ENCODE measurements at places on chromosomes 1 and 21.

GRCh38 chr1:2806591-2806990 is 5.1 kb upstream of the TTC34 start:
- no peak for ATAC-seq

DNA sequence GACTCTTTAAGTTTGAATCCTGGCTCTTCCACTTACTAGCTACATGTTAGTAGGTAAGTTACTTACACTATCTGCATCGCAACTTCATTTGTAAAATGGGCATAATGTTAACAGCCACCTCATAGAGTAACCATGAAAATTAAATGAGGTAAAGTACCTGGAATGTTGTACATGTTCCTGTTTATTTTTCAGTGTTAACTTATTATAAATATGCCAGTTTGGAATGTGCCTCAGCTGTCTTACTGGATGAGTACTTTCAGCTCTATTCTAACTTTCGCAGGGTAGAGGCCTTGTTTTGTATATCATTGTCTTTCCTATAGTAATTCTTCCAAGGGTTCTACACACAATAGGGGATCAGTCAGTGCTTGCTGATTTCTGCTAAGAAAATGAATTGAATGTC is 167.4 kb downstream of the DUSP10 start:
- 0 out of 3 replicates have a peak, but pooled peaks have one; percentile 27 for ATAC-seq

GRCh38 chr1:219581766-219582165 is 31.1 kb downstream of the ZC3H11B start:
- ATAC-seq: no peak

GRCh38 chr1:3078871-3079270 is 9.9 kb downstream of the PRDM16 start:
- ATAC-seq: no peak

- no peak for ATAC-seq
Observed at GRCh38 chr1:171616586-171616985, 5.5 kb upstream of the MYOCOS start.

DNA sequence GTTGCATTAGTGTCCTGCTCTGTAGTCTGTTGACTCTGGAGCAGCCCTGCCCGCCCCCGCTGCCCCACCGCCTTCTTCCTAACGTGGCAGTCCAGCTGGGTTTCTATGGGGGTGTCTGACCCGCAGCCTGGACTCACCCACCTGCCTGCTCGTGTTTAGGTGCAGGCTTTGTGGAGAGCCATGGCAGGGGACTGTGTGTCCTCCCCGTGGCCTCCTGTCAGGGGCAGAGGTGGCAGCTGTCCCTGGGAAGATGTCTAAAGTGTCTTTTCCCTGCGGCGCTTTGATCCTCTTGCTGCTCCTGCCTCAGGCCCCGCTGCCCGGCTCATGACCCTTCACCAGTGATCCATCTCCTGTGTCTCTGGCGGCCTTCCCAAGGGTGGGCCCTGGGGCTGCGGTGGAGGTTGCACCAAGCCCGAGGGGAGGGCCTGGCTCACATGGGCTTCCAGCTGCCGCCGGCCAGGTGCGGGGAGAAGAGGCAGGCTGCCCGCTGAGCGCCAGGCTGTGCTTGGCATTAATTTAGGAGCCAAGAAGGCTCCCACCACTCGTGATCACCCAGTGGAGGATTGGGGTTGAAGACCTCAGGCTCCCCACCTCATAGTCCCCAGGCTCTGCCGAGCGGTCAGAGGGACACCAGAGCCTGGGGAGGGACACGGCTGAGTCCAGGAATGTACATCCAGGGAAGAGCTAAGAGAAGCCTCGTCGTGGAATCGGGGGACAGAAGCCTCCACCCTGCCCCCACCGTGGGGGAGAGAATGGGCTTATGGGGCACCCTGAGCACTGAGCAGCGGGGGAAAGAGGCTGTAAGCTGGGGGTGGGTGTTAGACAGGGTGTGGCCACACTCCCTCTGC is 44.1 kb downstream of the COL18A1 start:
- ATAC-seq: no peak

GRCh38 chr1:107874221-107874620 is 90.8 kb downstream of the VAV3 start:
- no peak for ATAC-seq

DNA sequence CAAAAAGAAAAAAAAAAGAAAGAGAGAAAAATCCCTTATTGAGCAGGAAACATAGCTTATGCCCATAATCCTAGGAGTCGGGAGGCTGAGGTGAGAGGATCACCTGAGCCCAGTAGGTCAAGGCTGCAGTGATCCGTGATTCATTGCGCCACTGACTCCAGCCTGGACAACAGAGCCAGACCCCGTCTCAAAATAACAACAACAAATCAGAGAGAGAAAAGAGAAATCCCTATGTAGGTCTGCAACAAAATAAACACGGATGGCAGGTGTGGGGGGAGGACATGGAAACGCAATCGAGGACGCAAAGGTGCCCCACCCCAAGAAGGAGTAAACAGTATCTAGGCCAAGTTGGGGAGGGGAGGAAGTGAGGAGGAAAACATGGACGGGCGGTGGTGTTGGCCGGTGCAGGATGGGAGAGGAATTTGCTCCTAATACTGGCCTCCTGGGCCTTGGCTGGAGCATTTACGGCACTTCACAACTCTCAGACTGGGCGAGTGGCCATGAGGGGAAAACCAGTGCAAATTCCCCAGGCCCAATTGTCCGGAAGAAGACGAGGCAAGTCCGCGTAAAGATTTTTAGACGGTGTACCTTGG is 609 bp upstream of the CHTOP start:
- no peak for ATAC-seq

DNA sequence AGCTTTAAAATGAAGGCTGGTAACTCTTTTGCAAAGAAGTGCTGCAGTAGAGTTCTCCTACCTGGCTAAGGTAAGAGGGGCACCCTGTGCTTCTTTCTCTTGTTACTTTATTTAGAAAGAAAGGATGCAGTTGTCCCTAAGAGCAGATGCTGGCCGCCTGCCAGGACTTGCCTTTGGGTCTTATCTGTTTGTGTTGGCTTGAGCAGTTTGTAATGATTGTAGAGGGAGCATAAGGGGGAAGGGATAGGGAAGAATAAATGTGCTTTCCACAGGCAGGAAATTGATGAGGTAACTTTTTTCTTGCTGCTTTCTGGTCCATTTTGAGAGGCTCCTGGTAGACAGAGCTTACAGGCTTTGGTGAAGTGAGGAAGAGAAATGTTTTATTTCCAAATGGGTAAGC is 229.6 kb downstream of the HHAT start:
- peak; percentile 23 for ATAC-seq

- no peak for ATAC-seq
Observed at GRCh38 chr1:119565131-119565772, 58.2 kb downstream of the HSD3B1 start.

GRCh38 chr1:198123133-198123532 is 33.7 kb upstream of the NEK7 start:
- peak; percentile 16 for ATAC-seq

GRCh38 chr1:21397813-21398188 is 42.1 kb upstream of the NBPF3 start:
- ATAC-seq: no peak

- no peak for ATAC-seq
Observed at GRCh38 chr21:40060083-40060677, 192.9 kb downstream of the PCP4 start.

GRCh38 chr1:21622466-21623315 is 46.5 kb downstream of the RAP1GAP start:
- ATAC-seq: no peak

GRCh38 chr1:37497832-37498231 is 16.7 kb downstream of the MEAF6 start:
- ATAC-seq: no peak

- ATAC-seq: peak; percentile 54
Observed at GRCh38 chr1:222582099-222582774, 7.5 kb downstream of the TAF1A start.

GRCh38 chr1:221598122-221598521 is 143.8 kb downstream of the DUSP10 start:
- ATAC-seq: no peak

GRCh38 chr1:42777852-42778251 is 6.9 kb upstream of the TMEM269 start:
- ATAC-seq: peak; percentile 92

- ATAC-seq: no peak
Observed at GRCh38 chr1:107647012-107647411, 318.0 kb downstream of the VAV3 start.

- ATAC-seq: no peak
Observed at GRCh38 chr1:159880430-159880829, 18.0 kb upstream of the VSIG8 start.

GRCh38 chr1:175192111-175192629 is 406 bp downstream of the KIAA0040 start:
- ATAC-seq: no peak

DNA sequence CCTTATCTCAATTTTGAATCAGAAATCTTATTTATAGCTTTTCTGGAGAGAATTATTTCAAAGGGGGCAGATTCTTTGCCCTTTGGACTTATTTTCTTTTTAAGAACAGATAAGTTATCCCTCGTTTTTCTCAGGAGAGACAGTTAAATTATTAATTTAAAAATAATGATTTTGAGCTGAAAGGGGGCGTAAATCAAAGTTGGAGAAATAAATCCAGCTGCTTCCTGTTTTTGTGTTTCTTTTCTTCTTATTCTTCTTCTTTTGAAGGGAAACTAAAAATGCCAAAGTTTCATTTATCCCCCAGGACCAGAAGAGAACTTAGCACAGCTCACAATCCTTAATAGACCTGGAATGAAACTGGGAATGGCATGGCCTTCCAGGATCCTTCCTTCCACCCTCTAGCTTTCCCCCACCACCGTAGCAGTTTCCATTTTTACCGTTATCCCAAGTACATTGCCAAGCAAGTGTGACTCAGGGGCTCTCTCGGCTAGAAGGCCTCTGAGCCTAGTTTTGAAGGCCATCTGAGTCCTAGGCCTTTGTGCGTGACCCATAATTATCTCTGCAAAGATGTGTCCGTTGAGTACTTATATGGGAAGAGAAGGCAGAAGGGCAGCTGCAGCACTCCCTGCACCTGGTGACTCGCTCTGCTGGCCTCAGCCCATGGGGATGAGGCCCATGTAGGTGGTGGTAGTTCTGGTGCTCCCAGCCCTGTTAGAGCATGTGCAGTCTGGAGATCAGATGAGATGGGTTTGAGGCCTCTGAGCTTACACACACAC is 181.7 kb downstream of the ROR1 start:
- no peak for ATAC-seq

GRCh38 chr1:178161516-178161915 is 67.6 kb downstream of the RASAL2 start:
- no peak for ATAC-seq

DNA sequence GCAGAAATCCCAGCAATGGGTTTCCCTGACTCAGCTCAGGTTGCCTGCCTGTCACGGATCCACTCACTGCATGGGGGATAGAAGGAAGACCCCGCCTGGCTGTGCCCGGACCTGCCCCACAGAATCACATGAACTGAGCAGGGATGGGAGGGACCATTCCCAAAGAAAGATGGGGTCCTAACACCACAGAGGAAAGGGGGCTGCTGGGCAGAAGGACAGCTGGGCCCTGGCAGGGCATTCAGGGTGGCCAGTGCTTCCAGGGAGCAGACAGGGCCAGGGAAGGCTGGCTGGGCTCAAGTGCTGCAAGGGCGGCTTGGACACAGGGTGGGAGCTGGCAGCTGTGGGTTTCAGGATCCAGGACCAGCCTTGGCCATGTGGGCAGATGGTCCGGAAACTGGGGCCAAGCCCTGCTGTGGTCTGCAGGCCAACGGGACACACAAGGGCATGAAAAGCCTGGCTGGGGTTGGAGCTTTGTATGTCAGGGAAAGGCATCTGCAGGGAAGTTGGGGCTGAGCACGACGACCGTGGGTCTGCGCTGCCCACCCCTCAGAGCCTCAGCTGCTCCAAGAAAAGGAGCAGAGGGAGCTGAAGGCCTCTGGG is 723.9 kb downstream of the PTPRU start:
- no peak for ATAC-seq

GRCh38 chr1:89732206-89732605 is 88.6 kb upstream of the LRRC8D start:
- ATAC-seq: no peak

DNA sequence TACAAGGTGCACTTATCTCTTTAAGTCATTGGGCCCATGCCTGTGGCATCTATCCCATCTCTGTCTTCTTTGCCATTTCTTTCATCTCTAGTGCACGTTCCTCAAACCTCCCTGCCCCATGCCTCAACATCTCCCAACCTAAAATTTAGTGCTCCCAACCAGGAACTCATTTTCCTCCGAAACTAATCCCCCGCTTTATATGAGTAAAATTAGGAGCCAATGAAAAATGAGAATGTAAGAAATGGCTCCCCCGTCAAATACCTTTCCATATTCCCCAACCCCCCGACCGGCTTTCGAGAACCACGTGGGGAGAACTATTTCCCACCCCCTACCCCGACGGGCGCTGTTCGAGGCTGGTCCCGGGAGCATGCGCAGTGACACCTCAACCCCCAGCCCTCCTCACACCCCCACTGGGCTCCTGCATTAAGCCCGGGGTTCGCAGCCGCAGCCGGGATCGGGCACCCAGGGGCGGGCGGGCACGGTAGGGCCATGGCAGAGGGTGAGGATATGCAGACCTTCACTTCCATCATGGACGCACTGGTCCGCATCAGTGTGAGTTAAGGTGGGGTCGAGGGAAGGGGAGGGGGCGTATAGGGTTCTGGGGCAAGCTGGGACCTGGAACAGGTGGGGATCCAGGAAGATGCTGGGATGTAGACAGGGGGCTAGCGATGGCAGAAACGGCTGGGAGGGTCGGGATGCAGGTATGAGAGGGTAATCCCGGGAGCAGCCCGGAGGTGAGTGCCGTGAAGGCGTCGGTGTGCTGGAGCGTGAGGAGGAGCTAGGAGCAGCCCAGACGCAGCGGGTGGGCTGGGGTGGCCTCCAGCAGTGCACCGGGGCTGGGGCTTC is at the start of gene TRIM46:
Gene TRIM46 (plus strand): TSS at position 372 of the 846 bp plus-strand sequence. CDS start 118 bp downstream, at position 490.
- ATAC-seq: peak; percentile 43

DNA sequence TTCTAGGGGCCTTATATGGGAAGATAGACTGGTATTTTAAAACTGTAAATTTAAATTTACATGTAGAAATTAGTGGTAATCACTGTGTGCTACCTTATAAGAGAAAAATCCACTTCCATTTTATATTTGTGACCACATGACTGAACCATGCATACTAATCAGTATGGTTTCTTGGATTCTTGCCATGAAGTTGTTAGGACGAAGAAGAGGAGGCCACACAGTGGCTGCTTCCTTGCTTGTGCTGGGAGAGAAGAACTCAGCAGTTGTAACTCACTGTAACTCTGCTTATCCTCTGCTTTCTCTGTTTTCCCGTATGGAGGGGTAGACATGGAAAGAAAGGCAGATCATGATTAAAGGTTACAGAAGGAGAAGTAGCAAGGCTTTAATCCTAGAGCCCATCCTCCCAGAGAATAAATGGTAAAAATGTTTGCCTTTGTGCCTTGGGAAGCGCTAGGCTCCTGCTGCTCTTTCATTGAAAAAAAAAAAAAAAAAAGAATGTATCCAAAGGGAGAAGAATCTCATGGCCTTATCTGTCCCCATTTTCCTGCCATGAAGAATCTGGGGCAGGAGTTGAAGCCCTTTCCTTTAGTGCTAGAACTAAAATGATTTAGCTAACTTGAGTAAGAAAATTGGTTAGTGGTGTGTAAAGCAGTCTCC is 32.4 kb downstream of the KCTD3 start:
- peak; percentile 55 for ATAC-seq

DNA sequence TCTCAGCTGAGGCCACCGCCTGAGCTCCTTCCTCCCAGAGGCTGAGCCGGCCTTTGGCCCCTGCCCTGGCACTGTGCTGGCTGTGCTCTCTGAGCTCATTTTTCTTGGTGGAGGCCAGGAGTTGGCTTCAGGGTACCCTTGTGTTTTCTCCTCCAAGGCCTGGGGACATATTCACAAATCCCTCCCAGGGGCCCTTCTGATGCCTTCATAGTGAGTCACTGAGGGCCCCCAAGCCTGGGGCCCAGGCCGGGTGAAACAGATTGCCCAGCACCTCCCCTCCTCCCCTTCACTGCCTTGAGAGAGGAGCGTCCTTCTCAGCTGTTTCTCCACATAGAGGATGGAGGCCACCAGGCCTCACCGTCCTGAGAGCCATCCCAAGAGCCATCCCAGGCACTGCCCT is 105.8 kb downstream of the SIK1 start:
- no peak for ATAC-seq
